NCI-H510A (cell line): ENCODE measurements at places on chromosomes 12 and 14.

GRCh38 chr14:100825713-100826331, at the start of gene MEG3:
Gene MEG3, plus strand, starts transcription at chr14:100826118.
- no peak for DNase-seq

GRCh38 chr14:76193696-76194095, 42.0 kb downstream of the GPATCH2L start:
- no peak for DNase-seq

GRCh38 chr14:104514156-104514848, 65.3 kb upstream of the C14orf180 start:
- DNase-seq, result no peak

DNA sequence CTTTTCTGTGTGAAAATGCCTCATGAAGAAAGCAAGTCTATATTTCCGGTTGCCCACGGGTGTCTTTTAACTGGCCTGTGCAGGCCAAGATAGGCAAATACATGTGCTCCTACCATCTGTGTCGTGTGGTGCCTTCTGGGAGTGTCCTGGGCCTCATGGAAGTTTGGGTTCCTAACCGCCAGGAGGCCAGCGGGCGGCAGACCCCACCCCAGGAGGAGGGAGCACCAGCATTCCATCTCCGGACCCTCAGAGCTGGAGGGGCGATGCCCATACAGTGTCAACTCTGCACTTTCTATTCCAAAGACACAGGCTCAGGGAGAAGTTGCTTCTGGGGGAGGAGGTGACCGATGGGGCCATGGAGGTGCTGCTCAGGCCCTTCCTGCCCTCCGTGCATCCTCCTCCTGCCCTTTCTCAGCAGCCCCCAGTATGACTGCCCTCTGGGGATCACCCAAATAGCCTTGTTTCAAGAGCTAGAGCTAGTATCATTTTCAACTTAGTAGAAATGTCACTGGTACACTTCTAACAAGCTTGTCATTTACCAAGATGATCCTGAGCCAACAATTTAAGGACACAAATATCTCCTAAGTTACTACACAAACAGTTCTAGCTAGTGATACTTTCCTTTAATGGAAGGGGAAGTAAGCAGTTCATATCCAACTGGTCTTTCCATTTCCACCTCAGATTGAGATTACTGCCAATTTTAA, 17.8 kb downstream of the CCDC92 start:
- DNase-seq, result no peak

DNA sequence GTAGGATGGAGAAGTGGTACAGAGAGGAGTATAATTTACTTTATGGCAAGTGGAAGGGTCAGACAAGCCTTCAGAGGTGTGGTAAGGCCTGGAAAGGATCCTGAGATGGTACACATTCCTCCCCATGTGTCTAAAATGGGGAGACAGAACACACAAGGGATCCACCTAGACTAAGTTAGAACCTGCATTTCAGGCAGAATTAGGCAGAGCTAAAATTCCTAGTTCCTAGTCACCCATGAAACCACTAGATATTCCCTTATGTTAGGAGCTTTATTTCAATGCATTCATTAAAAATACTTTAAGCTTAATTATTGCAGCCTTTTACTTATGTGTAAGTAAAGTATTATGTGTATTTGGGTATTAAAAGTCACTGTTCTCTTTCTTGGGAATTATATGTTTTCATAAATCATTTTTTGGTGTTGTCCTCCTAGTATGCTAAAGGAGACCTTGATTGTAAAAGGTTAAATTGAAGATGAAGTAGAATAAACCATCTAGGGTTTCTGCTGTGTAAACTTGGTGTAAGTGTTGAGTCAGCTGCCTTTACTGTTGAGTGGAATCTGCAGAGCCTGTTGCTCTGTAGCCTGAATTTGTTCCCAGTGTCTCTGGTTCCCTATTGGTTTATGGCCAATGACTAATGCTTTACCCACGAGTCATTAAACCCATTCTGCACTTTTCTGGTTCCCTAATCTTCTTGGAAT, 423.2 kb downstream of the ATP23 start:
- DNase-seq, result no peak

DNA sequence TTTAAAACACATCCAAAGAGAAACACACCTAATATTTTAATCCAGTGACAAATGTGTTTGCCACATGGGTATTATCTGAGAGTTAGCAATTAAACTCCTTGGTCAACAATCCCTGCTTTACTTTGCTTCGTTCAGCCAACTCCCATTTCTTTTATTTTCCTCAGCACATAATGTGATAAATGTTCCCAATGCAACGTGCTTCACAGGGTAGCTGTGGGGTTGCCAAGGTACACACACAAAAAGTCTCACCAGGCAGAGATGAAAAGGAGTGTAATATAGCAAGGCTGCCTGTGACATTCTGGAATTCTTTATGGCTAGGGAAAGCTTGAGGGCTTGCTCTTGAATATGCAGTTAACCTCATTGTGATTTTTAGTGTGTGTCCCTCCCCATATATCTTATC, 208.0 kb upstream of the DIO2 start:
- no peak for DNase-seq

GRCh38 chr12:118494776-118495175, 118.4 kb downstream of the SUDS3 start:
- DNase-seq, result no peak
